CMK (cell line): ENCODE measurements at places on chromosomes 3 and 15.
A peak's percentile ranks its signal among the peaks of the same experiment; 100 is the strongest.

- peak; percentile 96 for DNase-seq
Measured at GRCh38 chr15:82985688-82986441, at the start of gene RAMAC. TSS of gene RAMAC (plus strand) at chr15:82986210. CDS start at chr15:82989019, 2,809 bp downstream.

DNA sequence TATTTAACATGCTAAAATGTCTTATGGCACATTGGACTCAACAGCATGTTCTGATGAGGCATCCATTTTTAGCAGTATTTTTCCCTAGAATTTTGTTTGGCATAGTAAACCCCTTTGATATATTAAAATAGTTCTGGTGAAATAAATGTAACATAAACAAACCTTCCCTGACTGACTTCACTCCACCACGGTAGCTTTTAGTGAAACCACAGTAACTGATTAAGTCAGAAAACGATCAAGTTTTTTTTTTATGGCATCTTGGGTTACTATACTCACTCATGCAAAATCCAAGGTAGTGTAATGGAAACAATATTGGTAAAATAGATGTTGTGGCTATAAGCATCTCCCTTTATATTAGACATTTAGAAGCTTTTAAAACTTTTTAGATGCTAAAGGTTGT lies 2.8 kb downstream of the SERP1 start:
- DNase-seq, result no peak

GRCh38 chr15:38084289-38084688 lies 149.8 kb downstream of the TMCO5A start:
- no peak for DNase-seq

GRCh38 chr15:27124287-27124871 lies 153.4 kb downstream of the GABRG3 start:
- DNase-seq, result no peak

DNA sequence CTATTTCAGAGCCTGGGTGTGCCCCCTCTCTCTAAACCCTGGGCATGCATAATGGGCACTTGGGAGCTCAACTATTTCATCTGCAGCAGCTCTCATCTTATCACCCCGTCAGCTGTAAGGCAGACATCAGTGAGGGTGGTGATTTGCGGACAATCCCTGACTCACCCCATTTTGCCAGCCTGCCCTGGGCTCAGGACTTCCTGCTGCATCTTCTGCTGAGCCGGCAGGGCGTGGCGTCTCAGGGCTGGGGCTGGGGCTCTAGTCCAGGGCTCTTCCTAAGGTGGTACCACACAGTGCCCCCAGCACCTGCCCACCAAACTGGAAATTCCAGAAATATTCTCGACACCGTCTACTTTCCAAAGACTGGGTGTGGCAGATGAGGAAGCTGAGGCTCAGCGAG lies 925 bp upstream of the PSTPIP1 start:
- DNase-seq, result no peak

- no peak for DNase-seq
Measured at GRCh38 chr15:87827131-87827530, 429.4 kb downstream of the NTRK3 start.

DNA sequence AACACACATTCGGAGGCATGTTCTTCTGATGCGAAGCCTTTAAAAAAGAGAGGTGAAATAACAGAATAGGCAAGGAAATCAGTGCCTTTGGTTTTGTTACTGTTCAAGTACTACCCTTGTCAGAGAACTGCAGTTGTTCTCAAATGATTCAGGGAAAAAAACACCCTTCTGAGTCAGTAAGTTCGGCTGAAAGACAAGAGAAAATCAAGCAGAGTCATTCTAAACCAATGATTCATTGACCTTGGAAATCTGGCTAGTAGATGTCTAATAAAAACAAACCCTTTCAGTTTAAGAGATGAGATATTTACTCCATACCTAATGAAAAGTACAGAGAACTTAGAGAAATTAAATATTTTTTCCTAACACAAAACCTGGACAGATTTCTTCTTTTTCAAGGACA lies 72.7 kb upstream of the ABI3BP start:
- DNase-seq, result no peak

GRCh38 chr3:125172346-125172745 lies 40.2 kb downstream of the SLC12A8 start:
- no peak for DNase-seq

- no peak for DNase-seq
Measured at GRCh38 chr3:155785662-155786295, 20.3 kb downstream of the C3orf33 start.

GRCh38 chr3:149366941-149367840 lies 10.3 kb downstream of the TM4SF1 start:
- no peak for DNase-seq

GRCh38 chr3:111517801-111518200 lies 24.2 kb upstream of the CD96 start:
- DNase-seq, result no peak

DNA sequence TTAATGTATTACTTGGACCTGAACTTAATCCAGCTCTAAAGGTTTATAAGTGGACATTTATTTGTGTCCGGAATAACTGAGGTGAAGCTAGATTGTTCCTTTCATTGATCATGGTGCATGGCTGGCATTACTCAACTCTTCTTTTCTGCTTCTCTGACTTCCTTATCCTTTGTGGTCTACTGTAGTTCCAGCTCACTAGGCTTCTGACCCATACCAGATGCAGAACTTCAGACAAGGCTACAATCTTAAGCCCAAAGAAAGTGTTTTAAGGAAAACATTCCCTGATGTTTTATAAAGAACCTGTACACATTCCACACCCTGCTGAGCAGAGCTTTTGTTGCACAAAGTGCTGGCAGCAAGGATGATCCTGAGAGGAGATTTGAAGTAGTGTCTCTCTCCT lies 250.8 kb upstream of the TGFBR2 start:
- DNase-seq, result peak; percentile 21

GRCh38 chr15:67446449-67446848 lies 74.5 kb upstream of the C15orf61 start:
- no peak for DNase-seq

DNA sequence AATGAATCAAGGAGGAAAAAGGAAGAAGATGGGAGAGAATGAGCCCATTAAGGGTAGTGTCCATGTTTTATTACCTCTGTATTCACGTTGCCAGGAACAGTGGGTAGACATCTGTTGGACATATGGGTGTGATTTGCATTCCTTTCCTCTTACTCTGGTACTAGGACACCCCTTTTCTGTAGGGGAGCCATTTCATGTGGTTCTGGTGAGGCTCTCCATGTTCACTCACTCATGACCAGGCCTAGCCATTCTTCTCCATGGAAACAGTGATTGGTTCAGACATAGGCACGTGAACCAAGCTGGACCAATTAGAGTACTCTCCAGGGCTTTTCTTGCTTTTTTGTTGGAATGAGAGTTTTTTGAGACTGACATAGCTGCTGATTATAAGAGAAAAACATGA lies 39.6 kb upstream of the PDCD6IP start:
- DNase-seq, result no peak

DNA sequence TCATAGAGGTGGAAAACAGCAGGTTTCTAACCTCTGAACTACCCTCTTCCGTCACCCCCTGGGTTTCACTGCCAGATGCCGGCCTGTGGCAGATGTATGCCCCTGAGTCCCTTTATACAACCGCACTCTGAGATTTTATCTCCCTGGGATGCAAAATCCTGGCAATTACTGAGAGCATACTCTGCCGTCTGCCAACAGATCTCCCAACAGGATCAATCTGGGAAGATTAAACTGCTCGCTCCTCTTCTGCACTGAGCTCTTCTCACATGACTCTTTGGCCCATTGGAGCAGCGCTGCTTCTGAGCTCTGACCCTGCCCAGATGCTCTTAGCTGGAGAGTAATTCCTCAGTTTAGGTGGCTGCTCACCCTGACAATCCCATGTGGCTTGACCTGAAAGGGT lies 133.2 kb downstream of the LIPC start:
- no peak for DNase-seq

DNA sequence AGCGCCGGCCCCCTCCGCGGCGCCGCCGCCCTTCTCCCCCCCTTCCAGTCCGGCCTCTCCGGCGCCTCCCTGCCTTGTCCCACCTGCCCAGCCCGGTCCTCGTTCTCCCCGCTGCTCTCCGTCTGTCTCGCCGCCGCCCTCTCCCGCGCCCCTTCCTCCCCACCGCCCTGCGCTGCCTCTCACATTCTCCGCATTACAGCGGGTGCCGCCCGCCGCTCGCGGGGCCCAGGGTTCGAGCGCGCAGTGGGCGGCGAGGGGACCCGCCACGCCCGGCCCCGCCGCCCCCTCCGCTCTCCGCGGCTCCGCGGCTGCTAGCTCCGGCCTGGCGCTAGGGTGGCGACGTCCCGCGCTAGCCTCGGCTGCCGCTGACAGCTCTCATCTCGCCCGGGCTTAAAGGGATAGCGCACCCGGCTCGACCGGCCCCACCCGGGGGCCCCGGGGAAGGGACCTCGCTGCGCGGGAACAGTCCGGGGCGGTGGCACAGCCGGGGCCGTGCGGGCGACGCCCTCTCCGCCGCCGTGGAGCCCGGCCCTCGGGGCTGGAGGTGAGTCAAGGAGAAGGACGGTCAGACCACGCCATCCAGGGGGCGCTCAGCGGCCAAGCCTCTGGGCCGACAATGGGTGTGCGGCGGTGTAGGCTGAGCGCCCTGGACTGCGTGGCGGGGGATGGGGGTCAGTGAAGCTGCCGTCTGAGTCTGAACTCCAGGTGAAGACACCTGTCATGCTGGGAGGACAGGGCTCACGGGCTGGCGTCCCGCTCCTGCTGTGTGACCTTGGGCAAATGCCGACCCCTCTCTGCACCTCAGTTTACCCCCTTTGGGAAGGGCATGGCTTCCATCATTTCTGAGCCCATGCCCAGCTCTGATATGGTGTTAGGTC lies 187.4 kb upstream of the LINGO1 start:
- DNase-seq, result no peak

DNA sequence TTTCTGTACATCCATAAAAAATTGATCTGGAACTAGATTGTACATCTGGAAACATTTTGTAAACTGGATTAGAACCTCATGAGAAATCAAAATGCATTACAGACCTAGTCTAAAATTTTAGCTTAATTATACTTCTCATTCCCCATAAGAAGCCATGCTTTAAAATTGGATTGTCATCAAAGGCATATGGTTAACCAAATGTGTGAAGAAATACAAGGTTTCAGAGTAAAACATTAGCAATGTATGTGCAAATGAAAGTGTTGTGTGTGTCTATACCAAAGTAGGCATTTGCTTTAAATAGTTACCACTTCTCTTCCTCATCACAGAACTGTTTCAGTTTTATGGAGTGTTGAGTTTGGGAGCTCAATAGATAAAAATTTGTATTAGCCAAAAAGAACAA lies 968.7 kb downstream of the EPHA3 start:
- no peak for DNase-seq

DNA sequence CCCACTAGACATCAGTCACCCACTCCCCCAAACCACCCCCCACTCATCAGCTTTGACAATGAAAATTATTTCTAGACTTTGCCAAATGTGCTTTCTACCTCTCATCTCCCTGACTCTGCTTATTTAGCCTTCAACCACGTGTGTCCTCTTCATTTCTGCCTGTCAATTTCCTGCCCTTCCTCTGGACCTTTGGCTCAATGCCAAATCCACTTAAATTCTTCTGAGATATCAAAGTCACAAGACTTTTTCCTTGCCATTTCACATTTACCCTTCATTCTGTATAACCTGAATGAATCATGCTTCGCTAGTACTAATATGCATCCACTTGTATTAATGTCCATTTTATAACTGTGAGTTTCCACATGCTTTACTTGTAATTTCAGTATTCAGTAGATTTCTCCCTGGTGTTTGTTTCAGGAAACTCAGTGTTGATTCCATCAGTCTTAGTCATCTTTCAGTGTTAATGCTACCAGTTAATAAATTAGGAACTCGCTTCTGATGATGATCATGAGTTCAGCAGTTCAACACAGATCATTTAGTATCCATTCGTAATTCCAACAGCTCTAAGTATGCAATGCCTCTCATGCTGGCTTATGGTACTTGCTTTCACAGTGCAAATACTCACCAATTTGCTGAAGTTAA lies 128.2 kb upstream of the OSTN start:
- no peak for DNase-seq

GRCh38 chr3:135069406-135069805 lies 274.3 kb downstream of the EPHB1 start:
- no peak for DNase-seq

GRCh38 chr3:190902292-190902691 lies 39.8 kb upstream of the GMNC start:
- DNase-seq, result no peak

- DNase-seq, result no peak
Measured at GRCh38 chr15:99042892-99043291, 35.3 kb upstream of the PGPEP1L start.

DNA sequence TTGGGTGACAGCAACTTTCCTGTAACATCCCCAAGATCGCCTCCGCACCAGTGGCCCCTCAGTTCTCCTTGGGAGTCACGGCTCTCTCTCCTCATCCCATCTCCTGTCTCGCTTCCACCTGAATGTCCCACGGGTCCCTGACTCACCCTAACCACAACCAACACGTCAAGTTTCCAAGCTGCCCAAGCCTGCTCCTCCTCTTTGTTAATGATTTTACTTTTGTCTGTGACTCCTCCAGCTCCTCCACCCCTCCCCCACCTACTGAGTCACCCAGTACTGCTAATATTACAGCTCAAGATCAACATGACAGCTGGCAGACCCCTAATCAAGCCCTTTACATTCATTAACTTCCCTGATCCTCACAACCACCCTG lies 39.3 kb downstream of the BDH1 start:
- DNase-seq, result no peak

DNA sequence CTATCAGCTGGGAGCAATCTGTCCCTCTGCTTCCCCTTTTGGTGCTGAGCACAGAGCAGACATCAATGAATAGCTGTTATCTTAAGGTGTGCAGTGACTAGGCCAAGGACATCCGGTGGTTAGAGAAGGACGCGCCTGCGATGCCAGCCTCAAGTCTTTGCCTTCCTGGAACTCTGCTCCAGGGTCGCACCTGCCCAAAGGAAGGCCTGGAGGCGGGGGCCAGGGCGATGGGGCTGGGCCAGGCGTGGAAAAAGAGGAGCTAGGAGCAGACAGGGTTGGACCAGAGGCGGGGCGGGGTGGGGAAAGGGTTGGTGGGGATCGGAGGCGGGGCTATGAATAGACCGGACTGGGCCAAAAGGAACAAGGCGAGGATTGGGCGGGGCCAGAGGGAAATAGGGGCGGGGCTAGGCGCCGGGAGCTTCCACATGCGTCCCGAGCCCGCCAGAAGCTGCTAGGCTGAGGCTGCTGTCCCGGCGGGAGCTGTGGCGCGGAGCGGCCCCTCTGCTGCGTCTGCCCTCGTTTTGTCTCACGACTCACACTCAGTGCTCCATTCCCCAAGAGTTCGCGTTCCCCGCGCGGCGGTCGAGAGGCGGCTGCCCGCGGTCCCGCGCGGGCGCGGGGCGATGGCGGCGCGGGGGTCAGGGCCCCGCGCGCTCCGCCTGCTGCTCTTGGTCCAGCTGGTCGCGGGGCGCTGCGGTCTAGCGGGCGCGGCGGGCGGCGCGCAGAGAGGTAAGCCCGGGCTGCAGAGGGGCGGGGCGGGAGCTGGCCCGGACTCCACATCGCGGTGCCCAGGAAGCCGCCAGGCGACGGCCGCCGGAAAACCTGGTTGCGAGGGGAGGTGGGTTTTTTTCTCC lies at the start of gene CHRNA5:
Gene CHRNA5, plus strand, starts transcription at position 424 of the 854 bp plus-strand sequence. Its CDS starts 200 bp downstream, at position 624.
- DNase-seq, result peak; percentile 83

DNA sequence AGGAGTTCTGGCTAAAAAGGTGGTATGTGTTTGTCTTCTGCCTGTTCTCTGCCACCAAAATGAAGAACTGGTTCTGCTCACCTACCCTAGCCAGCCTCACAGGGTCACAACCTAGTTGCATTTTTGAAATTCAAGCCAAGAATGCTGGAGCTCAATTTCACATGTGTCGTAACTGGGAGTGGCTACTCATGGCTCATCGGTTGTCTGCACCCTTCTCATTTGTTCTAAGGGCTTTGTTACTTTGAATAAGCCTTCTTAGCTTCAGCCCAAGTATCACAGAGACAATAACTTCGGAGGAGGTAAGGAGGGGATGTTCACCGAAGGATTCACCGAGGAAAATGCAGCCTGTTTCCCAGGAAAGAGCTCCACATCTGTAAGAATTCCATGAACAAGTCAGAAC lies 134.3 kb upstream of the RARB start:
- DNase-seq, result no peak
